PC-9 (cell line): ENCODE measurements at places on chromosomes 2 and 18.

GRCh38 chr18:55141318-55141717, 182.1 kb upstream of the CCDC68 start:
- DNase-seq, result no peak

DNA sequence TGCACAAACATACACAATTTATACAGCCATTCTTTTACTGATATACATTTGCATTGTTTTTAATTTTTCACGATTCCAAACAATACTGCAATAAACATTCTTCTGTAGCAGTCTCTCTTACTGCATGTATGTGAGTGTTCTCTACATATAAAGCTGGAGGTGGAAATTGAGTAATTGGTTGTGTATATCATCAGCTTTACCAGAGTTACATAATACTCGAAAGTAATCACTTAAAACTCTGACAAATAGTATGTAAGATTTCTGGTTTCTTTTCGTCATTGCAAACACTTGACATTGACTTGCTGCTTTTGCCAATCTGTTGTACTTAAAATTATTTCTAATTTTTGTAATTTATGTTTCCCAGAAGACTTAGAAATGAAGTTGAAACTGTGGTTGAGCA, 110.2 kb downstream of the TDRD15 start:
- DNase-seq, result no peak

- DNase-seq, result no peak
Observed at GRCh38 chr18:59575995-59576394, 121.2 kb downstream of the CCBE1 start.

DNA sequence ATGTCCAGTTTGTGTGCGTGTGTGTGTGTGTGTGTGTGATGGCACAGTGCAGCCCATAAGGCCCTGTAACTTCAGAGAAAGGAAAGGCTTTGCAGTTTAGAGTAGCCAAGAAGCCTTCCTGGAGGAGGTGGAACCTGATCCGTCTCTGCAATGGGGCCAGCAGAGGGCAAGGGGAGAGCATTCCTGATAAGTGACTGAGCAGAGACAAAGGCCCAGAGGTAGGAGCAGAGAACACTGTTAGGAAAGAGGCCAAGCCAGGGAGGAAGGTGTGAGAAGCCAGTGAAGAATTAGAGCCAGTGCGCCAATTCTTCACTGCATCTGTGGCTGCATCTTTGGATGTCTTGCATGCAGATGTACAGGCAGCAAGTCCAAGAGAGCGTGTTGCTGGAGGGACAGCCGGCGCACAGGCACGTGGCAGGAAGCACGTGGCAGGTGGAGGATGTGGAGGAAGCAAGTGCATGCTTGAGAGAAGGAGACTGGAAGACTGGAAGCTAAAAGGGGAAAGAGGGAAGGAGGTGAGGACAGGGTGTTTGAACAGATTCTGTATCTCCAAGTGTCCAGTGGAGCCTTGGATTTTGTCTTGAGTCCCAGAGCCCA, 196.3 kb downstream of the CTIF start:
- DNase-seq, result no peak

- DNase-seq, result no peak
Observed at GRCh38 chr2:28451793-28452533, 43.9 kb upstream of the PLB1 start.

- DNase-seq, result no peak
Observed at GRCh38 chr2:69405306-69405705, 18.3 kb upstream of the GFPT1 start.

DNA sequence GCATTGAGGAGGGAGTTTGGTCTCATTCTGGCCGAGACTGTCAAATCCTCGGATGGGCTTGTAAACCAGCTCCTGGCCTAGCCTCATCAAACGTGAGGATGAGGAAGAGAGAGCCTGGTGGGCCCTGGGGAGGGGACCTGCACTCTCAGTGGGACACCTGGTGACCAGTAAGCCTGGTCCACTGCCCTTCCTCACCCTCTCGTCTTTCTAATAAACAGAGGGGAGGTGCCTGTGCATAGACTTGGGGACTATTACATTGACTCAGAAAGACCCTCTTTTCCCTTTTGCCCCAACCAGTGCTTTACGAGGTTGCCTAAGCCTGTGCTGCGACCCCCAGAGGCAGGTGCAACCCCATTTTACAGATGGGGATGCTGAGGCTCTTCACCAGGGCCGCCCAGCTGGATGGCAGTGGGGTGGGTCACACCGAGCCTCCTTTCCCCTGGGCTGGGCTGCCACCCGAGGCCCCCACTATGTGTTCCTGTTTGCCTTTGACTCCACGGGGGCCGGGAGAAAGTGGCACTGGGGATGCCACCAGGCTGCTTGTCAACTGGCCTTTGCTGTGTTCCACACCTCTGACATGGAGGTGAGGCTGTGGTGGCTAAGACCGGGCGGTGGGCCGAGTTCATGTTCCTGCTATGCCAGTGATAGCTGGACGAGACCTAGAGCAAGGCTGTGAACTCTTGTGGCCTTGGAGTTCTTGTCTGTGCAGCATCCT, 85.9 kb downstream of the GLI2 start:
- no peak for DNase-seq

DNA sequence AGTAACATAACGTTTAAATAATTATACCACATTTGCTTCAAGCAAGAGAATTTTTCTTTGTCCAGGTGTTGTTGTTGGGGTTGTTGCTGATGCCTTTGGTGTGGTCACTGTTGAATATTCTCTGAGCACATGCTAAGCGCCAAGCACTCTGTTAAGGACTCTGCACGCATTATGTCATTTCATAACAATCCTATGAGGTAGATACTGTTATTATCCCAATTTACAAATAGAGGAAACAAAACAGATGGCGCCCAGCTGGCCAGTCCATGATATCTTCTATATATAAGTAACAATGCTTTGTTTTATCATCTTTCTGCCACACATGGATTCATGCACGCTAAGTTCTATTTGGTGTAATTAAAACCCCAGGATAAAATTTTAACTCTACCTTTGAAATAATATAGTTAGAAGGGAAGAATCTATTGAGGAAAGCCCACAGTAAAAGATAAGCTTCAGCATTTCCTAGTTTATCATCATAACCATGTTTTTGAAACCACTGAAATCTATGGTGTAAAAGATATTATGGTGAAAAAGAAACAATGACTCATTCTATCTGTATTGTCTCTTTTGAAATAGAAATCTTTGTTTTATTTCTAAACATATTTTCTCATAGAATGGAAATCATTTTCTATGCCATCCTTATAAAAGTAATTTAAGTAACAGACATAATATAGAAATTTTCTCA, 199.7 kb downstream of the PID1 start:
- DNase-seq, result no peak

DNA sequence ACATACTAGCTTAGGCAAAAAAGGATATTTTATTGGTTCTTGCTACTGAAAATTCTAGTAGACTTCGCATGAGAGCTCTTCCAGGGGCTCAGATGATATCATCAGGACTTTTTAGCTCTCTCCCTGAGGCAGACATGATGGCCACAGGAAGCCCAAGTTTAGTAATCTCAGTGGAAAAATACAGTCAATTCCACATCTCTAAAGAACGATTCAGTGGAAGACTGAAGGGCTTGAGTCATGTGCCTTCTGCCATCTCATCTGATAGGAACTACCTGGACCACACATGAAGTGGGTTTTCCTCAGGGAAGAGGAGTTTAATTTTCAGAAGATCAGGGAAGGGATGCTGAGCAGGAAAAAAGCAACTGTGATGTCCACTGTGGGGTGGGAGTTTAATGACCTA, 117.3 kb downstream of the TTC27 start:
- no peak for DNase-seq

GRCh38 chr2:27095745-27096651, 9.4 kb downstream of the KHK start:
- DNase-seq, result no peak

DNA sequence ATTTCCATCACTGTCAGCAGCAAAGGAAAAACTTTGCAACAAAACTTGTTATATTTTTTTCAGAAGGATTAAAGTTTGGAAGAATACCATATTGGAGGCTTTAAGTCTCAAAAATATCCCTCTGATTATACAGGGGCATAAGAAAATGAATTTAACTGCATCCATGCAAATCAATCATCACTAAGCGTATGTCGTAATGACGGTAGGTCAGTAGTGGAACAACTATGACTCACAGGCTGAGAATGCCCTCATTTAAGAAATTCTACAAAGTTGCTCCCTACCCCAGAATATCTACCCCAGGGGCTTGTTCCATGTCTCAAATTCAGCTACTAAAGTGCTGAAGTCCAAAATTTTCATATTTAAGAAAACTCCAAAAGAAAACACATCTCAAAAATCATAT, 12.5 kb upstream of the NAB1 start:
- peak; percentile 69 for DNase-seq

DNA sequence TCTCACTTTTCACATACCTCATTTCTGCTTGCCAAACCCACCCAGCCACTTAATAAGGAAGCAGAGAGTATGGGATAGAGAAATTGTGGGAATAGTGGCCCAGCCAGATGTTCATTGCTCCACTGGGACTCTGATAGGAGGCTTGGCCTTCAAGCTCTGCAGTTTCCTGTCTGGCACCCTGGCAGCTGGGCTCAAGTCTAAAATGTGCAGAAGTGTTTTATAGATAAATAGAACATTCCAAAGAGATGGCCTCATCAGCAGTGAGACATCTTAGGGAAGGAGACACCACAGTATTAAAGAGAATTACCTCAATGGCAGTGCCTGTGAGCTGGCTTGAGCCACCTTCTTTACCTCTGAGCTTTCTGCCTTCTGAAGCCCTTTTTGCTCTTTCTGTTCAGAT, 24.7 kb downstream of the COPS7B start:
- no peak for DNase-seq

DNA sequence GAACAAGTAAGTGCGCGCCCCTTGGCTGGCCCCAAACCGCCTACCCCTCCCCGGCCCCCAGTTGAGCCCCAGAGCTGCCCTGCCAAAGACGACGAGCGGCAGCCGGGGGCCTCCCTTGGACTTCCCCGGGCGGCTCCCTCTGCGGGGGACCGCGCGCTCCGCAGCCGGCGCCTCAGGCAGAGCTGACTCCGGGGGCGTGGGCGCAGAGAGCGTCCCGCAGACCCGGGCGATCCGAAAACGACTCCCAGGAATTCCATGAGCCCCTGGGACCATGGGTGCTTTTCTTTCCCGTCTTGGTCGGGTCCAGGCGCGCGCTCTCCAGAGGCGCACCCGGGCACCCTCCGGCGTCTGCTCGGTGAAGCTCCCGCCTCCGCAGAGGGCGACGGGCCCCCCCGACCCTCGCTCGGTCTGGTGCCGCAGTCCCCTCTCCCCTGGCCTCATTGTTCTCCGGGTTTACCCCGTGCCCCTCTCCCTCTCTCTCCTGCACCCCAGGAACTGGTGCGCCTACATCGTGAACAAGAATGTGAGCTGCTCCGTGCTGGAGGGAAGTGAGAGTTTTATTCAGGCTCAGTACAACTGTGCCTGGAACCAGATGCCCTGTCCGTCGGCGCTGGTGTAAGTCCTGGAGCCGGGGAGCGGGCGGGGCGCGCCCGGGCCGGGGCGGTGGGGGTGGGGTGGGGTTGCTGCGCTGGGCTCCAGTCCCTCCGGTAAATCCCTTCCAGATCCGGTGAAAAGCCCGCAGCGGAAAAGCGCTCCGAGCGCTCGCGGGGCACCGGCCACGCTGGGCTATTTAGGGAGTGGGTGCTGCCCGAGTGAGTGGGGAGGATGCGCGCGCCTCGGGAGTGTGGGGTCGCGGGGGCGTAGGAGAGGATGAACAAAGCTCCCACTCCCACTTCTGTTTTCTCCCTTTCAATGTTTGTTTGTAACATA, 776 bp downstream of the EMILIN2 start:
- DNase-seq, result no peak

DNA sequence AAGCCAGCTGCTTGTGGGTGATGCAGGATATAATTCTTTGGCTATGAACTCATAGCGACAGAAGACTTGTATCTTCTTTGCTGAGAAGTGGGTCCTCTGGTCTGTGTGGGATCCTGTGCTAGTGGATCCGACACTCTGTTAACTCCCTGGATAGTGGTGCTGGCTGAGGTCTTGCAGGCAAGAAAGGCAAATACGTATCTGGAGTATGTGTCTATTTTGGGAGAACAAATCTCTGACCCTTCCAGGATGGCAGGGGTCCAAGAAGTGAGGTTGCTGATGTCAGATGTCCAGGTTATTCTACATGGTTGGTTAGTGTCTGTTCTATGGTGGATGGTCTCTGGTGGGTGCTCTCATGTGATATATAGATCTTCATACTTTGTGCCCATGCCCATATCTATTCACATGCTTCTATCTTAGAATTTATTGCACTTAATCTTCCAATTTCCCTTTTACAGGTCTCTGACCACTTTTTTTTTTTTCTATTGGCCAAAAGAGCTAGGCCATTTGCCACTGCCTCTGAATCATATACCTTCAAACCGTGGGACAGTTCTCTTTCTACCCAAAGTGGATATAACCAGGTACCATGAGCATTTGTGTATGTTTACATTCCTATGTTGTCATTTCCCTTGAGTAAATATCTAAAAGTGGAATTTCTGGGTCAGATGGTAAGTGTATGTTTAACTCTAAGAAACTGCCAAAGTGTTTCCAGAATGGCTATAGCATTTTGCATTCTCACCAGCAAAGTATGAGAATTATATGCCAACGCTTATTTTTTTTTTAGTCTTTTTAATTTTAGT, 45.1 kb upstream of the RBMS1 start:
- DNase-seq, result no peak

DNA sequence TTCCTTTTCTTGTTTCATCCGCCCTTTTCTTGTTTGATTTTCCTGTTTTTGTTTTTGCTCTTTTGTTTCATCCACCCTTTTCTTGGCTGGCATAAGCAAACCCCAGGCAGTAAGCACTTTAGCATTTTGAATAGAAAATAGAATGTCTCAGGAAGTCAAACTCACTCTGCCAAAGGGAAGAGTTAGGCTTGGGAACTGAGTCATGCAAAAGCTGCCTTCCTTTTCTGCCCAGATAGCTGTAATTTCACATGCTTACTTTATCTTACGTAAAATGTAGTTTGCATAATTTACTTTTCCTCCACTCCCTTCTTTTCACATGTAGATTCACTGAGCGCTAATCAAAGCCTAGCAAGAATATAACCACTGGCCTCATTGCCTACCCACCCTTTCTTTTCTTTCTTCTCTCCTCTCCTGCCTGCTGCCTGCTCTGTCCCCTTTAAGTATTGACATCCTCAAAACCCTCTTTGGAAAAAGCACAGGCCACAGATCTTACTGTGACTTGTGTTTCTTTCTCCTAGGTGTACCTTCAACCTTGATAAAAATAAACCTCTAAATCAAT, 48.4 kb downstream of the CNGA3 start:
- no peak for DNase-seq

DNA sequence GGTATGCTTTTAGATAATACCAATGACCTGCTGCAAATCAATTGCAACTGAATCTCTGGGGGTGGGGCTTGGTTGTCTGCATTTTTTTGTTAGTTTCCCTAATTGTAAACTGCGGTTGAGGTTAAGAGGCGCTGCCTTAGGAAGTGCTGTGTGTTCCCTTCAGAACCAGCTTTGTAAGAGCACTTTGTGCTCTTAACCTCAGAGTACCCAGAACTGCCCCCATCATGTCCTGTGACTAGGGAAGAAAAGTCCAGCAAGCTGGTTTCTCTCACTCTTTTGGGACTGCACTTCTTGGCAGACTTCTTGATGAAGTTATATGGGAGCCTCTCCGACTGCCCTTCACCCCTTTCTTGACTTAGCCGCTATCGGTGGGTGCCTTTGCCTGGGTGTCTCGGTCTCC, 245.5 kb upstream of the CXCR4 start:
- DNase-seq, result no peak

GRCh38 chr2:3183766-3184165, 193.9 kb downstream of the EIPR1 start:
- DNase-seq, result no peak

- no peak for DNase-seq
Observed at GRCh38 chr2:189157456-189157855, 22.1 kb downstream of the COL5A2 start.

GRCh38 chr2:239390546-239391285, 10.1 kb downstream of the HDAC4 start:
- DNase-seq, result no peak
